Skin of body (tissue), 3 donors: ENCODE measurements at places on chromosomes 2 and 18. TPM values are rescaled to one million over a fixed set of nuclear protein-coding genes. Genes with fewer than 3 reads are reported as not detected.

ARPC2 gene
- 179 TPM for total RNA-seq

DNA sequence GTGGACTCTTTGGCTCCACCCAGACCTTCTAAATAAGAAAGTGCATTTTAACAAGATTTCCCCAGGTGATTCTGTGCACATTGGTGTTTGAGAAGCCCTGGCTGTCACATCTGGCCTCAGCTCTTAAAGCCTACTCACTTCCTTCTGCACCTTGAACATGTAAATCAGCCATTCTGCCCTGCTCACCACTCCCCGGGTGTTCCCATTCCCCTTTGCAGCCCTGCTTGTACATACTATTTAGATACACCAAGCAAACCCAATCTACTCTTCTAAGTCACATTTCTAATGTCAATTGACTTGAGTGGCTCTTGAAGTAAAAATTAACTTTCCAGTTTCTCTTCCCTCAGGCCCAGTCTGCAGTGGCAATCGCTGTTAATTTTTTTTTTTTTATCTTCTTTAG lies 13.1 kb upstream of the SCN1A start:
- no peak for DNase-seq

DNA sequence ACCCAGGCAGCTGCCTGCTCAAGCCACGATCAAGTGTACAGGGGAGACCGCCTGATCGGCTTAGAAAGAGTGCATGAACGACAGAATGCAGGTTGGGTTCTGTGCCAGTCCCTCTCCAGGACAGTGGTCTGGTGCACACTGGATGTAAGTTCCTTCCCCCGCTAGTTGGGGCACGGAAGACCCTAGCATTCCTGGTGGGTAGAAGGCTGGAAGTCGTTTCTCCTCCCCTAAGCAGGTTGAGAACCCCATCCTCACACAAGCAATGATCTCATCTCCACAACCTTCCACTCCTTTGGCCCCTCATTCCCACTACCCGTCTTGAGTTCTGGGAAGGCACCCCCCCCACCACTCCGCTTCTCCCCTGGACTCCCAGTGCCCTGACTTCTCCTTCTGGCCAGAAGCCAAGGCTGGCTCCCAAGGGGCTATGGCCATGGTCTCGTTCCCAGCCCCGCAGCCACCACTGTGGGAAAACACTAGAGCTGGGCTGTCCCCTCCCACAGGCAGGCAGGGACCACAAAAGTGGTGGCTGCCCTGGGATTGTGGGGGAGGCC lies 1.4 kb upstream of the ANKRD39 start:
- DNase-seq: no peak

DNA sequence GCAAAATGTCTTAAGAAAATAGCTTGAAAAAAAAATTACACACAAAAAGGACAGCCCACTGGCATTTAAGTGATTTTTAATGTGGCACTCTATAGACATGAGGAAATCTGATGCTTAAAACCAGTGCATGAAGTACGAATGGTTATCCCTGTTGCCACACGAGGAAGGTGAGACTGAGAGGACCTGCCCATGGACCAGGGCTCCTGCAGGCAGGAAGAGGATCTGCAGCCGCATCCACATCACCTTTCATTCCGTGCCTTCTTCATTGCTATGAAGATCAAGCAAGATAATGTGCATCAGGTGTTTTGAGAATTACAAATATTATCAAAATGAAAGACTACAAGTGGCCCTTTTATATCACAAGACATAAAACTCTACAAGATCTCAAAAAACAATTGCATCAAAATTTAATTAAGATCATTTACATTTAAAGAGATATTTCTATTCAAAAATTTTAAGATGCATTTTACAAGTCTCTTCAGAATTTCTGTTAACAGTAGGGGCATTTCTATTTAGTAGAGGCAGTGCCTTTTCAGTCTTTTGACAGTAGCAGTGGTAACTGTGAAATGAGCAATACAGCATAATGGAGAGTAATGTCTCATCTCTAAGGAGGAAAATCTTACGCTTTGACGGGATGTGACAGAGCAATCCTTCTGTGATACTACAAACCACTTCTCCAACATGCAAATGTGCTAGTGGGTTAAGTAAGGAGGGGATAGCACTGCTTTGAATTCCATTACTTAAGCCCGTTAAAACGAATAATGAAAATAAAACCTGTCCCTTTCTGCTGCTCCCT lies 83.4 kb downstream of the SLC5A7 start:
- DNase-seq: no peak

DNA sequence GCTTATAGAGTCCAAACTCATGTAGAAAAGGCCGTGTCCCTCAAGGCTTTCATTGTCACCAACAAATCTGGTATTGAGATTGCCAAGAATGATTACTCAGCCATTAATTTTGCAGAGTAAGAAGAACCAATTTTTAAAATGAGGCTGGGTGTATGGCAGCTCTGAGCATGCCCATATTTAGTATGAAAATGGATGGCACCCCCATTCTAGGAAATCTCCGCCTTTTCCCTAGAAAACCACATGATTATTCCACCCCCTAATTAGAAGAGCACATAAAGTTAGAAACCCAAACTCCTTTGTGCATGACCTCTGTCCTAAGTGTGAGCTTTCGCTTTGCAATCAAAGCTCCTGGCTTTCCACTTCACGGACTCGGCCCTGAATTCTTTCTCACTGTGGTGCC lies 14.1 kb upstream of the TXNL4A start:
- DNase-seq: no peak

GRCh38 chr2:72001937-72002690 lies 145.5 kb downstream of the CYP26B1 start:
- DNase-seq: no peak

- DNase-seq: no peak
Observed at GRCh38 chr18:21602299-21602587, 1.7 kb upstream of the ESCO1 start.

GRCh38 chr2:15964936-15965563 lies 24.7 kb downstream of the MYCN start:
- no peak for DNase-seq
